ENCODE measurements at places on chromosomes 5 and 9.

DNA sequence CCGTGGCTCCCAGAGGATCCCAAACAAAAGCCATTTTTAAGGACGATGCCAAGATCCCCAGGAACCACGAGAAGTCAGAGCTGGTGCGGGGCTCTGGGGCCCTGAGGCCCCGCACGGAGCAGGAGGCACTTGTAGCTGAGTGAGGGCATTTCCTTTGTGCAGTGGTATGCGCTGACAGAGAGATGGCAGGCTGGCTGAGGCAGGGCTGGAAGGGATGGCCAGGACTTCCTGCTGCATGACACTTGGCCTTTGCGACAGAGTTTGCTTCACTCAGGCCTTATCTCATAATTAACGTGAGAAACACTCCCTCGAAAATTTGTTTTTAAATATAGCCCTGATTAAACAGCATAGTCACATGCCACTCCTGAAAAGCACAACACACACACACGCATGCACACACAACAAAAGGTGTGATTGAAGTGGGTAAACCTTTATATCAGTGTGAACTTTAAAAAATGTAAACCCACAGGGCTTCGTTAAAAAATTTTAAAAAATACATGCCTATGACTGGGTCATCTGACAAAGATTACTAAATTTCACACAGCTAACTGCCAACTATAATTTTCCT lies 536.6 kb downstream of the PDE4D start:
- no peak for DNase-seq

DNA sequence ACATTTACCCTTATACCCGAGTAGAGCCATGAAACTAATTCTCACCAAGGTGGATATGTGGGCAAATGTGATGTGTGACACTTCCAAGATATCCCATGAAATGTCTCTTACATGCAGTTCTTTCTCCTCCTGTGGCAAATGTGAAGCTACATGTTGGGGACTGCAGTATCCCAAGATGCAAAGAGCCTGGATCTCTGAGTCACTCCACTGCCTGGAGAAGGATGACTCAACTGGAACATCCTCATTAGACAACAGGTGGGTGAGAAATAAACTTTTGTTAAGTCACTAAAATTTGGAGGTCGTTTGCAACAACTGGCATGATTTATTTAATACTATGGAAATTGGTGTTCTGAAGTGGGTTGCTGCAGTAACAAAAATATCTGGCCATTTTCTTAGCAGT lies 36.5 kb upstream of the TENT4A start:
- DNase-seq, result no peak

- no peak for DNase-seq
Observed at GRCh38 chr5:16780325-16780724, 155.8 kb downstream of the MYO10 start.

GRCh38 chr5:150022158-150022531 lies 21.6 kb downstream of the HMGXB3 start:
- no peak for DNase-seq

DNA sequence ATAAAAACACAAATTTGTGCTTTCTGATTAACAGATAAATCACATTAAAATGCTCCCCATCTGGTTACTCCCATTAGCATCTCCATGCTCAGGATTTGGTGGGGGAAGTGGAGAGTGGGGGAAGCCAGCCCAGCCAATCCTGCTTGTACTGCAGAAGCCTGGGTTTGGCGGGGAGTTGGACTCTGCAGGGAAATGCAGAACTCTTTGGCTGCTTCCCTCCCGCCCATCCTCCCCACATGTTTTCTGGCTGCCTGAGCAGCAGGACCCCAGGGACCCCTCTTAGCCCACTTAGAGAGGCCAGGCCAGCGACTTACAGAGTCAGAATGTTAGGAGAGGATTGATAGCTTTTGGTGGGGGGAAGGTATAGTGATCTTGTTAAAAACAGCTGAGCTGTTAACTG lies 59.5 kb upstream of the FOXI1 start:
- no peak for DNase-seq

GRCh38 chr5:74063346-74063745 lies 437.4 kb downstream of the ARHGEF28 start:
- DNase-seq, result no peak

DNA sequence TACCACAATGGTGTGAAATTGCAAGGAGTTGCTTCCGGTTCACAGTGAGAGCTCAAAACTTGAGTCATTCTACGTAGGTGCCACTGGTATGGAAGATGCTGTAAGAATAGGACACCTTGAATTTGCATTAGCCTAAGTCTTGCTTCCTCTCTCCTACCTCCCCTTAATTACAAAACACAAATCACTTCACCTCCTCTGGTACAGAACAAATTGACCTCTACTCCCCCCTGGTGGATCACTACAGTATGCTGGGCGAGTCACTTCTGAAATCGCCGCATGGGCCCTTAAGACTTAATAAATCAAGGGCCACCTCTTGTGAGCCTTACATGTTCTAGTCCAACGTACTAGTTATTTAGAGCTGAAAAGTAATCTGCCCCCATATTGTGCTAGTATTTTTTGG lies 145.3 kb upstream of the SMARCA2 start:
- no peak for DNase-seq

All from D721Med (cell line).